ENCODE measurements at places on chromosomes 6 and 20.

DNA sequence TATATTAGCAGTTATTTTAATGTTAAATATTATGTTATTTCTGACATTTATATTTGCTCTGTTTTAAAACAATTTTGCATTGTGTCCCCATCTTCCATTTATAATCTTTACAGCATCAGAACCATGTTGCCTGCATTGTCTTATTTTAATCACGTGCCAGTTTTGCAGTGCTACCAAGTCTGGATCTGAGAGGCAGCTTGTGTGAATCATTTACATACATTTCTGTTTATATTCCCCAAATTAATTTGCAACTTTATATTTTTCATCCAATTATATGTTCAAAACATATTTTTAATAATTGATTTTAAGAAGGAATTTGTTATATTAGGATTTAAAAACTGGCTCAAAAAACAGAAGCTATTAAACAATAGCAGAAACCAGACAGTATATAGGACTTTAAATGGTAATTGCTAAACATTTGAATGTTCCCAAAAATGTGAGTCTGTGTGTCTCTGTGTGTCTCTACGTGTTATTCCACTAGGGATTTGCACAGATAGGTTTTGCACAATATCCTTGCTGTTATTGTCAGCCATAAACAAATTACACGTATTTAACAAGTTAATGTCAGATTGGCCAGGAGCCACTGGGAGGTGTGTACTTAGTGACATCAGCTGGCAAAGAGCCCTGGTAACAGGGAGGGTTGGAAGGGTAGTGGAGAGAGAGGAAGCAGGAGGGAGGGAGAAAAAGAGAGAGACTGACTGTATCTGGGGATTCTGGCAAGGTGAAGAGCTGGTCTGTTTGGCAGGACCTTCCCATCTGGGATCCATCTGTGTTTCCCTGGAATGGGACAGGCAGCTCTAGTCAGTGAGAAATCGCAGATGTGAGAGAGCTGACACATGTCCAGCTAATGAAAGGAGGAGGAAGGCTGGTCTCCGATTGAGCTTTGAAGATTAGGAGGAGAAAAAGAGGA lies 72.1 kb downstream of the CBFA2T2 start:
- peak; percentile 96 for DNase-seq

GRCh38 chr6:142860498-142860897 lies 84.5 kb downstream of the HIVEP2 start:
- no peak for DNase-seq

- no peak for DNase-seq
Observed at GRCh38 chr6:163250116-163250515, 164.4 kb upstream of the QKI start.

GRCh38 chr6:12570461-12571030 lies 146.0 kb upstream of the PHACTR1 start:
- DNase-seq: no peak

- DNase-seq: no peak
Observed at GRCh38 chr6:100665041-100665380, 200.3 kb upstream of the SIM1 start.

DNA sequence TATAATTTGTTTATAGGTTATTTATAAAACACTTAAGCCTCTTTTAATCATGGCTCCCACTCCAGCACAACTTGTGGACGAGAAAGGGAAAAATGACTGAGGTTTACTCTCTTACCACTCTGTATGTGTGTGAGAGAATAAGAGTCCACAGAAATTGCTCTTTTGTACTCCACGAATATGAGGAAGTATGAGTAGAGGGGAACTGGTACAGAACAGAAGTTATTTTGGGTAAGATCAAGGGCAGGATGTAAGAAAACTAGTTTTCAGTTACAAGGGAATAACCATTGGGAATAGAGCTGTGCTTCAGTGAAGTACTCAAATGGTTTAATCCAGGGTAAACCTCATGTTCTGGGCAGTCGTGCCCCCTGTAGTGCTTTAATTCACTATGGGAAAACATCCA lies 72.6 kb downstream of the REV3L start:
- DNase-seq: no peak

GRCh38 chr6:74853991-74854390 lies 351.9 kb downstream of the COL12A1 start:
- DNase-seq: no peak

DNA sequence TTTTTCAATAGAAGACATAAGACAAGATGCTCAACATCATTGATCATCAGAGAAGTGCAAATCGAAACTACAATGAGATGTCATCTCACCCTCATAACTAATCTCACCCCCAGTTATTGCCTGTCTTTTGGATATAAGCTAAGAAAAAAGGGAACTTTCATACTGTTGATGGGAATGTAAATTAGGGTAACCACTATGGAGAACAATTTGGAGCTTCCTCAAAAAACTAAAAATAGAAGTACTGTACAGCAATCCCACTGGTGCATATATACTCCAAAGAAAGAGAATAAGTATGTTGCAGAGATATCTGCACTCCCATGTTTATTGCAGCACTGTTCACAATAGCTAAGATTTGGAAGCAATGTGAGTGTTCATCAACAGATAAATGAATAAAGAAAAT lies 26.4 kb upstream of the PHF3 start:
- DNase-seq: no peak

GRCh38 chr20:1122388-1123315 lies 4.2 kb downstream of the PSMF1 start:
- DNase-seq: peak; percentile 31

DNA sequence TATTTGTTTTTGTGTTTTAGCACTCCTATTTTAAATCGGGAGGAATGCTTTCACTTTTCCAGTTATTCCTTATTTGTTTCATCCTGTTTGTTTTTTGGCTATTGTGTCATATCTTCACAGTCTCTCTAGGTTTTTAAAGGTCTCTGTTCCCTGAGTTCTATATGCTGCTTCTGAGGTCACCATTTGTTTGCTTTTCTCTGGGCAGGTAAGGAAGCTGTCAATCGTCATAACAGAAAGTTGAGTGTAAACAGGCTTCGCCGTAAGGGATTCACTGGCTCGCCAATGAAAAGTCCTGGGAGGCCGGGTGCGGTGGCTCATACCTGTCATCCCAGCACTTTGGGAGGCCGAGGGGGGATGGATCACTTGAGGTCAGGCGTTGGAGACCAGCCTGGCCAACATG lies 48.7 kb upstream of the RPS6KA2 start:
- DNase-seq: no peak

DNA sequence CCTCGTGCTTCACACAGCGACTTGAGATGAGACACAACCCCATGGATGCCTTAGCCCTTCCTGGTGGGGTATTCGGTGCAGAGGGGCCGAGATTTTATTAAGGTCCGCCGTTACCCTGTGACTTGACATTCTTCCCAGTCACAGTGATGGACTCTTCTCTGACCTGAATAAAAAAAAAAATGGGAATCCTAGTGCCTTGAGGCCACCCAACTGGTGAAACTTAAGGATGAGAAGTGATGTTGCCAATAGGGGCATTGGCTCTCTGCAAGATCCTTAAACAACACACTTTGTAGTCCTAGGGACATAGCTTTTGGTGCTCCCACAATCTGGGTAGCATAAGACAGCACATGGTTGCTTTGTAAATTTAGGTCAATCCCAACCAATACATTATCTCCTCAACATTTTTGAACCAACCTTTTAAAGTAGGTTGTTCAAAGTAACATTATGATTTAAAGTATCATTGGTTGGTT lies 814 bp upstream of the ADNP start:
- DNase-seq: no peak

GRCh38 chr20:4812216-4812615 lies 90.5 kb downstream of the PRND start:
- no peak for DNase-seq

DNA sequence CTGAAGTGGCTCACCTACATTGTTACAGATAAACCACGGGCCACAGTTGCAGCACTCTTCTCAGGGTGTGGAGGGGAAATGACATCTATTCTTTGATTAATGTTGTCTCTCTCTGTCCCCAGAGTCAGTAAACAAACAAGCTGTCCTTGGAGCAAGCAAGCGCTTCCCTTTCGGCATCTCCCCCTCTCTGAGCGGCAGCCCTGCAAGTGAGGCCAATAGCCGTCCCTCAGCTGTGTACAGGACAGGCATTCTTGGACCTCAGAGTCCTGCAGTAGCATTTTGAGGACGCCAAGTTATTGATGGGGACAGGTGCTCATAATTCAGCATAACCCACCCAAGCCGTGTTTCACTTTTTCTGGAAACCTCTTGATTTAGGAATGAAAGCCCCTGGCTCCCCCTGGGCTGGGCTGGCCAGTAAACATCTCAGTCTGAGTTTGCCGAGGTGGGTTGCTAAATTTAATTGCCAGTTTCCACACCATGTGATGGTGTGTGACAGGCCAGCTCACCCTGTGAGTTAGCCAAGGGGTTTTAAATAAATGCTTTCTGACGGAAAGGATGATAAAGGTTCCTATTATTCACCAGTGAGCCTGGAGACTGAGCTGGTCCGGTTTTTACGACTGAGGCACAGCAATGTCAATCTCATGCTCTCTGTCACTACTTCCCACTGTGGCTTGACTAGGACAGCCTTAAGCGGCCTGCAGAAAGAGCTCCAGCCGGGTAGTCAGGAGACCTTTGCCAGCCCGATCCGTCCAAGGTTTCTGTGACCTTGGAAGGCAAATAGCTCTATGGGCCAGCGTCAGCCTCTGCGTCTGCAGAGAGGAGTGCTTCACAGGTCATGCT lies 214.8 kb upstream of the RREB1 start:
- no peak for DNase-seq

- no peak for DNase-seq
Observed at GRCh38 chr6:137272403-137272802, 53.2 kb upstream of the IFNGR1 start.

GRCh38 chr6:80325742-80326141 lies 219.3 kb downstream of the BCKDHB start:
- no peak for DNase-seq

- no peak for DNase-seq
Observed at GRCh38 chr6:122799916-122800686, 11.0 kb downstream of the SMPDL3A start.

GRCh38 chr6:81051952-81052351 lies 700.5 kb downstream of the TENT5A start:
- DNase-seq: no peak

- DNase-seq: no peak
Observed at GRCh38 chr20:50559856-50560638, 49.9 kb downstream of the PTPN1 start.

DNA sequence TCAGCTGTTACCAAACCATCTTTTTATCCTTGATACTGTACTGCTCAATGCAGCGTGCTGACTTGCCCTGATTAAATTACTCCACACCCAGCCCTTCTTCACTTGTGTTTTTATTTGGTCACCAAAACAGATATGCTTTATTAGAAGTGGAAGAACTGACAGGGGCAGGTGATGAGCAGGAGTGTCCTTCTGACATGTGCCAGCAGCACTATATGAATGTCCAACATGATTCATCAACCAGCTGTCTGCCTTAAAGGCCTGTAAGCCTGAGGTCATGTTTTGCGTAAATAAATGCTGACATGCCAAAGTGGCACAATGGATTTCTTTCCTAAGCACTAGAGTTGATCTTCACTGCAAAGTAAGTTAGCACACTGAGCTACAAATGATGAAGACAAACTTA lies 15.4 kb downstream of the POPDC3 start:
- DNase-seq: peak; percentile 53

DNA sequence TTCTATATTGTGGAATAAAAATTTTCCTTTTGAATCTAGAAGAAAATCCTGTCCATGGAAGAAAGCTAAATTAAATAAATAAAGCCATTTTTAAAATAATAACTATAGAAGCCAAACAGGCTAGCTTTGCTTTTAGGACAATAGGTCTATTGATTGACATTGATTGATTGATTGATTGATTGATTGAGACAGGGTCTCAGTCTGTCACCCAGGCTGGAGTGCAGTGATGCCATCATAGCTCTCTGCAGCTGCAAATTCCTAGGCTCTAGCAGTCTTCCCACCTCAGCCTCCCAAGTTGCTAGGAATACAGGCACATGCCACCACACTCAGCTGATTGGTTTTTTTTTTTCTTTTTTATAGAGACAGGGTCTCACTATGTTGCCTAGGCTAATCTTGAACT lies 97.9 kb downstream of the COL12A1 start:
- no peak for DNase-seq
